Hematopoietic multipotent progenitor cell treated with erythropoietin and hydrocortisone succinate and interleukin-3 and kit ligand, for 17 days (in vitro differentiated cells): ENCODE measurements at places on chromosomes 6 and 20.

DNA sequence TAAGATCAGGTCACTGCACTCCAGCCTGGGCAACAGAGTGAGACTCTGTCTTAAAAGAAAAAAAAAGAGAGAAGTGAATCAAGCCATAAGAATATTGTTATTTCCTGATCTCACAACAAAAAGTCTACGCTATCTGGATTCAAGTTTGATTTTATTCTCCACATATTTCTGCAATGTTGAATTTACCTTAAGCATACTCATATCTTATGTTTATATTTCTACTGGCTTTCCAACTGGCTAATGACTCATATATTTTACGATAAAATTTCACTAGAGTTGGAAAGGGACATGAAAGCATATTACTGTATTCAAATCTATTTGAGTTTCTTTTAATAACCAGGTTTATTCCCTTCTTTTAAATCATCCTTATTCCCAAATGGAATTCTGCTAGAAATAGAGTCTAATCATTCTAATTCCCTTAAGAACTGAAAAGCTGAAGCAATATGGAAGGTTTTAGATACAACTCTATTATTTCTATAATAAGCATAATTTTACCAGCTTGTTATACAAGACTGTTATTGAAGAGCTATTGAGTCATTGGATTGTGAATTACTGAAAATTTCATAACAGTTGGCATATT is 276.9 kb upstream of the HS3ST5 start:
- DNase-seq: no peak

GRCh38 chr20:5932796-5933195 is 17.5 kb downstream of the TRMT6 start:
- DNase-seq: no peak

DNA sequence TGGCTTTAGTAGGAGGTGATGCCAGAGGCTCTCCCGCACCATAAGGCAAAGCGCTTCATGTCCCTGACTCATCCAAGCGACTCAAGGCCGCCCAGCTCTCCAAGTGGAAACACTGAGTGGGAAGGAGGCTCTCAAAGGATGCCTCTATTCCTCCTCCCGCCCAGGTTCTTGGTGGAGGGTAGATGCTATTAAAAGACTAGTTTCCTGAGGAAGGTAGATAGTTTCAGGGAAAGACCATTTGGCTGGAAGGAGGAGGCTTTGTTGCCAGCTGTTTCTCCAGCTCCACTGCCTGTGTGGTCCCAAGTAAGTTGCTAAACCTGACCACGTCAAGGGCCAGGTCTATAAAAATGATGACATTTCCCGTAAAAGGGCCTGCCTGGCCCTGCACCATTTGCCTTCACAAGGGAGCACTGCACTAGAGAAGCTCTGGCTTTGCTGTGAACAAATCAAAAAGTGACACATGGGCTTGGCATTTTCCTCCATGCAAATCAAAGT is 48.2 kb downstream of the GMDS start:
- DNase-seq: no peak

DNA sequence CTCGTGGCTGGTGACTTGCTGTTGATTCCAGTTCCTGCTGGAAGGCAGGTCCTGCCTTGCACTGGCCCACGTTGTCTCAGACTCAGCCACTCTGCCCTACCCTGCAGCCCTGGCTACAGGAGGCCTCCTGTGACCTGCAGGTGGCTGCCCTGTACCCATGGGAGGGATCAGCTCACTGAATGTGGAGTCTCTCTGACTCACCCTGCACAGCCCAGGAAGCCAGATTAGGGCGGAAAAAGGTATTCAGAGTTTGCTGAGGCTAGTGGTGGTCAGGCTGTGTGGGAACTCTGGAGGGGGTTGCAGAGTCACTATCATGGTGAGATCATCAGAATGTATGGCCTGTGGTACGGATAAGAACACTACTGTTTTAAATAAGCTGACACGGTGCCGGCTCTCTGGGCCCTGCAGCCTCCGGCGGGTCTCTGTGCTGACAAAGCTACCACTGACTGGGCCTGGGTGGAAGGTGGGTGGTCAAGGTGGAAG is 24.7 kb upstream of the PYGB start:
- DNase-seq: peak; percentile 33

- no peak for DNase-seq
These were observed 733.8 kb upstream of the GJE1 start for GRCh38 chr6:141398949-141399348.

GRCh38 chr6:122610690-122611455 is 668 bp downstream of the PKIB start:
- DNase-seq: no peak

DNA sequence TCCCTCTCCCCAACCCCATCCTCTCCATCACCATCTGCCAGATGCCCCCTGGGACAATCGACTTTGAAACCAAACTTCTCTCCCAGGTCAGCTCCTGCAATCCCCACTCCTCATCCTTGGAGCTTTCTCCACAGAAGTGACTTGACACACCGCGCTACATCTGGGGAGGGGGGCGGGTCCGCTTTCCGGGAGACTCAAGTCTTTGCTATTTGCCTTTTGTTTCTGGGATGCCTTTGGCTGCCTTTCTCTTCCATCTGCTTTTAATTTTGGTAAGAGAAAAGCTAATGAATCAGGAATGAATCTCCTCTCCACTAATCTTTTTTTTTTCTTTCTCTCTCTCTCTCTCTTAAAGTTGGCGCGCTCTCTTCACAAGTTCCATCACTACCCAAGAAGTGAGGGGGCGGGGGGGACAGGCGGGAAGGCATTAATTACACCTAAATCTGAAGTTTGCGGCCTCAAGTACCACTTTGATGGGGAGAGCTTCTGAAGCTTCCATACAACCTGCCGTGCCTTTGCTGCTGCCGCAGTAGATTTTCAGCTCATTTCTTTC is 664 bp upstream of the TPBG start:
- no peak for DNase-seq

DNA sequence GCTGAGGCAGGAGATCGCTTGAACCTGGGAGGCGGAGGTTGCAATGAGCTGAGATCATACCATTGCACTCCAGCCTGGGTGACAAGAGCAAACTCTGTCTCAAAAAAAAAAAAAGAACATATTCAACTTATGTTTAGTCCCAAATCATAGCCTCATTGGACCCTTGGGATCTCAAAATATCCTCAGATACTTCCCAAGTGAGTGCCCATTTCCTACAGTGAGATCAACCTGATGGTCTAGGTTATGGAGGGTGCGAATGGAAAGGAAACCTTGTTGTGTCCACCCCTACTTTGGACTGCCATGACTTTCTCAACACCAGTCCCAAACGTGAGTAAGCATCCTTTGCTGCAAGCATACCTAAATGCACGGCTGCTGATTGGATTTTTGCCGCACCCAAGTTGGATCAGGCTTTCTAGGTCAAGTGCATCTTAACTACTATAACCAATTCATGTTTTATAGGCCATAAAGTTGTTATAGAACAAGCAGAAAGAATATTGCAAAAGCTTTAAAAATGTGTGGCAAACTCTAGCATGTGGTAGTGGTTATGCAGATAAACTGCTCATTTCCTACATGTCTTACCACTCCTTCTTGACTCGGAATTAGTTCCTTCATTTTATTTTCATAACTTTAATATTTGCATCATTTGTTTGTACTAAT is 131.2 kb downstream of the PLEKHG1 start:
- no peak for DNase-seq
